Substantia nigra (tissue), 51 donors: ENCODE measurements at places on chromosomes 3 and 15.

GRCh38 chr3:32551087-32551486 lies 19.6 kb downstream of the DYNC1LI1 start:
- no peak for DNase-seq

- DNase-seq, result no peak
Measured at GRCh38 chr3:9870978-9871377, 9.1 kb downstream of the CIDEC start.

GRCh38 chr3:13317596-13318320 lies 102.4 kb downstream of the NUP210 start:
- DNase-seq, result no peak

GRCh38 chr15:30954674-30955073 lies 36.8 kb downstream of the MTMR10 start:
- DNase-seq, result no peak

DNA sequence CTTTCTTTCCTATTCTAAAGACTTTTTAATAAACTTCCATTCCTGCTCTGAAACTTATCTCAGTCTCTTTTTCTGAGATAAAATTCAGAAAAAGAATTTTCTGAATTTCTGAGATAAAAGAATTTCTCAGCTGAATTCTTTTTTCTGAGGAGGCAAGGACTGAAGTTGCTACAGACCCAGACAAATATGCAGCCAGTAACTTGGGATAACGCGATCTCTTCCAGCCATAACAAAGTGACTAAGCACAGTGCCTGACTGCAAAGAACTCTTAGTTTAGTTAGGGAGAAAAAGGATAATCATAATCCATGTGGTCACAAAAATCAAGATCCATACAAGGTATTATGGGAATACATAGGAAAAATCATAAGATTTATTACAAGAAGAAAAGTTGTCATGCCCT lies 222.0 kb upstream of the GAP43 start:
- DNase-seq, result no peak

DNA sequence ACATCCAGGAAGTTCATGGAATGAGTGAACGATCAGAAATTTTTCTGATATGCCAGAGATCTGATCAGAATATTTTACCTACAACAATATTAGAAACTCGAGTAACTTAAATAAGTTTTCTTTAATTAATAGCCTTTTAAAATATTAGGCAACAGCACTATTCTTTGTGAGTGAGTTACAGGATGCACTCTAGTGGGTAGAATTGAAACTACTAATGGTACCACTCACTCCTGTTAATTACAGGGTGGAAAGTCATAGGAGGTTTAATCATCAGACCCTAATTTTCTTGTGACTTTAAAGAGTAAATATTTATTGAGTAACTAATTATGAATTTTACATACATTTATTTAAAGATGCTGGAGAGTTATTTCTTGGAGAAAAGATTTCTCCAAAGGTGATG lies 217.3 kb downstream of the CACNA2D3 start:
- DNase-seq, result no peak

- DNase-seq, result no peak
Measured at GRCh38 chr15:28983432-28984311, 97.9 kb downstream of the APBA2 start.

- DNase-seq, result no peak
Measured at GRCh38 chr3:157089455-157090221, 70.3 kb downstream of the CCNL1 start.

GRCh38 chr15:66766282-66767230 lies 64.5 kb downstream of the SMAD6 start:
- no peak for DNase-seq

- no peak for DNase-seq
Measured at GRCh38 chr15:80944818-80945217, 44.8 kb downstream of the MESD start.

GRCh38 chr15:38389924-38390542 lies 63.9 kb upstream of the FAM98B start:
- peak; percentile 21 for DNase-seq

DNA sequence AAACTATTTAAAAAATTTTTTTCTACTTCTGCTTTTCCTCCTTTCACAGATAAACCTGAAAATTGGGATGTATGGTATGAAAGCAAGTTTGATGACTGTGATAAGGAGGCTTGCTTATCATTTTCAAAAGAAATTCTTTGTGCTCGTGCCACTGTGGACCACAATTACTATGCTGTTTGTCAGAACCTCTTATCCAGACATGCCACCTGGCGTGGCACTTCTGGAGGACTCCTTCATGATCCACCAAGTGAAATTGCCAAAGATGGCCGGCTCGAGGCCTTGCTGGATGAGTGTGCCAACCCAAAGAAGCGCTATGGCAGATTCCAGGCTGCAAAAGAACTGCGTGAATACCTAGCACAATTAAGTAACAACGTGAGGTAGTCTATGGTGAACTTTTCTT lies 17.8 kb downstream of the DIPK2A start:
- DNase-seq, result no peak

- no peak for DNase-seq
Measured at GRCh38 chr3:64176461-64176996, 48.7 kb downstream of the PRICKLE2 start.

DNA sequence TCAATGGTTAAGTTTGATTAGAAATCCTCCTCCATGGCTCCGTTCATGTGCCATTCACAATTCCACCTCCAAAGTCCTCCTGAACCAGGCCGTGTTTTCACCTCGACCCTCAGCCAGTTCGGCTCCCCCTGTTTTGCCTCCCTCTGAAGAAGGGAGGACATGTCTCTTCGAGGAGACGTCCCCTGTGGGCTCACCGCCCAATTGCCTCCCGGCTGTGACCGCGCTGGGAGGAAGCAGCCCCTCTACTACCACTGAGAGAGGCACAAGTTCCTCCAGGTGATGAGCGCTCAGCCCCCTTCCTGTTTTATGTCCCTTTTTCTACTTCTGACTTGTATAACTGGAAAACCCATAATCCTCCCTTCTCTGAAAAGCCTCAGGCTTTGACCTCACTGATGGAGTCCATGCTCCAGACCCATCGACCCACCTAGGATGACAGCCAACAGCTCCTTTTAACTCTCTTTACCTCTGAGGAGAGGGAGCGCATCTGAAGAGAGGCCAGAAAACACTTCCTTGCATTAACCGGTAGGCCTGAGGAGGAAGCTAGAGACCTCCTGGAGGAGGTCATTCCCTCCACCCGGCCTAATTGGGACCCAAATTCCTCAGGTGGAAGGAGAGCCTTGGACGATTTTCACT lies 4.7 kb downstream of the DET1 start:
- DNase-seq, result no peak

DNA sequence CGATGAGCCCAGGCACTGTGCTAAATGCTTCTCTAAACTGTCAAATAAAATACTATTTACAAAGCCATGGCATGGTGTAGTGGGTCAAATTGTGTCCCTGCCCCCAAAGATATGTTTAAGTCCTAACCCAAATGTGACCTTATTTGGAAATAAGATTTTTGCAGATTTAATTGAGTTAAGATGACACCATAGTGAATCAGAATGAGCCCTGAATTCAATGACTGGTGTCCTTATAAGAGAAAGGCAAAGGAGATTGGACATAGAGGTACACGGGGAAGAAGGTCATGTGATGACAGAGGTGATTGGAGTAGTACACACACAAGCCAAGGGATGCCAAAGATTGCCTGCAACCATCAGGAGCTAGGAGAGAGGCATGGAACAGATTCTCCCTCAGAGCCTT lies 121.6 kb upstream of the VEPH1 start:
- DNase-seq, result no peak

DNA sequence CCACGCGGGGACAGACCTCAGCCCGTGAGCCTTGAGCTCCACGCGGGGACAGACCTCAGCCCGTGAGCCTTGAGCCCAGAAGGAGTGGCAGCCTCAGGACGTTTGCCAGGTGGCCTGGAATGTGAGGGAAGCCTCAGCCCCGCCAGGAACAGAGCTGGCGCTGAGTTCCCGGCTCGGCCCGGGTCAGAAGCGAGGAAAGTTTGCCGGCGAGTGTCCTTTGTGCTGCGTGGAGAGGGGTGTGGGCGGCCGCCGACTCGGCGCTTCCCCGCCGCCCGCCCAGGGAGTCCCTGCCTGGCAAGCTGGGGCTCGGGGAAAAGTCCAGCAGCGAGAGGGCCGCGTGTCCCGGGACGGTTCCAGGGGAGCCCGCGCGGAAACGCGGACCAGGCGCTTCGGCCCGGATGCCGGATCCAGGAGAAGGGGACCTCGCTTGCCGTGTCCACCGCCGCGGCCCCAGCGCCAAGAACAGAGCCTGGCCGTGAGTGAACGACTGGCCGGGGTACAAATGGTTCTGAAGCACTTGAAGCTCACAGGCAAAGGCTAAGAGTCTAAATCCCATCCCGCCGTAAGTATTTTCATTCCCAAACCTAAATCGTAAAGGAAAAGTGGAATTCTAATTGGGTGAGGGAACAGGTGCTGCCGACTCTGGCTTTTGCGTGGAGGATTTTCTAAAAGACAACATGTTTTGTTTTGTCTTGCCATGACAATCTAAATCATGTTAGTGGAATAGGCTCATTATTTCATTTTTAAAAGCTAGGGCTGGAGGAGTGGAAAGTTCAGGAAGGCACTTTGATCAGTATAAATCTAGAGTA lies 1.7 kb downstream of the LRRN1 start:
- peak; percentile 39 for DNase-seq

DNA sequence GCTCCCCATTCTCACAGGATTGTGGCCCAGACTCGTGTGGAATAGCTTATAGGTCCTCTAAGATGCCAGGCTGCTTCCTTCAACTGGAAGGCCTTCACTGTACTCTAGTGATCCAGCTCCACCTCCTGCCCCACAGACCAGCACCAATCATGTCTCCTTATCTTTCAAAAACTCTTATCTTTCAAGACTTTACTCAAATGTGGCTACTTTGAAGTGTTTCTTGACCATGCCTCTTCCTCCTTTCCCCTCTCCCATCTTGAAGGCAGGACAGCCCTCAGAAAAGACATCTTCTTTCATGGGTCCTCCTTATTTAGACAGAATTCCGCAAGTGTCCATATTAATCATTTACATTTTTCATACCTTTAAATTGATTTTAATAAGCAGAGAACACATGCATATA lies 142.3 kb downstream of the CHST2 start:
- no peak for DNase-seq

- no peak for DNase-seq
Measured at GRCh38 chr15:25710184-25710583, 152.9 kb downstream of the ATP10A start.

DNA sequence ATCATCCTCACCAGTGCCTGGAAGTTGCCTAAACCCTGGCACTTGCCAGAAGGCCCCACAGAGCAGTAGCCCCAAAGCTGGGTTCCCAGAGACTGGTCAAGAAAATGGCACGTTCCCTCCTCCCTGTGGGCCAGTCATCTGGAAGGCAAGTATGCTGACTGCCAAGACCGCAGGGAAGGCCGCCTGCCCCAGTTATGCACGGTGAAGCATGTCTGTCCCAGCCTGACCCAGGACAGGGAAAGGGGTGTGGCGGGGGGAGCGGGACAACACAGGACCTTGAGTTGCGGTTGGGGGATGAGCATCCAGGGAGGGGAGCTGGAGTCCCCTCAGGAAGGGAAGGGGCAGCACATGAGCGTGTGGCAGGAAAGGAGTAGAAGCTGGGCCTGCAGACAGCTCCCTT lies 33.0 kb downstream of the RBPMS2 start:
- DNase-seq, result no peak

- no peak for DNase-seq
Measured at GRCh38 chr3:112472691-112473090, 26.6 kb downstream of the BTLA start.

- no peak for DNase-seq
Measured at GRCh38 chr3:160169139-160169976, 55.9 kb upstream of the C3orf80 start.

GRCh38 chr3:160486459-160486869 lies 36.9 kb upstream of the TRIM59 start:
- DNase-seq, result no peak

- no peak for DNase-seq
Measured at GRCh38 chr3:56131974-56132590, 336.2 kb downstream of the ERC2 start.

DNA sequence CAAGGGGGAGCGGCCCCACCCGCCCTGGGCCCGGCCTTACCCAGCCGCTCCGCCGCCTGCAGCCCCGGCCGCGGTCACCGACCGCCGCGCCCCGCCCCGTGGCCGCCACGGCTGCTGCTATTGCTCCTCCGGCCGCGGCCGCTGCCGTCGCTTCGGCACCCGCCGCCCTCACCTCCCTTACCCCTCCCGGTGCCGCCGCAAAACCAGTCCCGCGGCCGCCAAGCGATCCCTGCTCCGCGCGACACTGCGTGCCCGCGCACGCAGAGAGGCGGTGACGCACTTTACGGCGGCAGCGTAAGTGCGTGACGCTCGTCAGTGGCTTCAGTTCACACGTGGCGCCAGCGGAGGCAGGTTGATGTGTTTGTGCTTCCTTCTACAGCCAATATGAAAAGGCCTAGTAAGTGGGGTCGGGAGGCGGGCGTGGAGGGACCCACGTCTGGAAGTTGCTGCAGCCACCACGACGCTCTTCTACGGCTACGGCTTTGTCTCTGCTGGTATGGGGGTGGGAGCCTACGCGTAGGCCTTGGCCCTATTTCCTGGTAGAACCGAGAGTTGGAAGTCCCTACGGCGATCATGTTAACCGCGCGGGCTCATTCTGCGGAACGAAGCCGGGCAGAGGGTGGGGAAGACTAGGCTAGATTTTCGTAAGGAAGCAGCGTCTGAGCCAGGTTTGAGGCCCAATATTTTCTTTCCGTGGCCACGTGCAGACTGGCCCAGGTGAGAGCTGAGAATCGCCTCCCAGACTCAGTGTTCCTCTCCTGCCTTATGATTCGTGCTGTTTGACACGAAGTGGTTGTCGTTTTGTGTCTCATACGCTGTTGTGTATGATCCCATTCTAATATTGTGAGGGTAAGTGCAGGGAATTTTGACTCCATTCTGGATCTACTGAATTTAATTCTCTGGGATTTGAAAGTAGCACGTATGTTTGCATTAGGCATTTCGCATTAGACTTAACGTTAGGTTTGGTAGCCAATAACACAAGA lies at the start of the genes GNL3 and PBRM1:
GNL3 (plus strand) TSS at position 324 of the 983 bp plus-strand sequence; CDS start at position 385, 61 bp downstream.
PBRM1 (minus strand) TSS at position 205 of the 983 bp plus-strand sequence.
- peak; percentile 84 for DNase-seq

DNA sequence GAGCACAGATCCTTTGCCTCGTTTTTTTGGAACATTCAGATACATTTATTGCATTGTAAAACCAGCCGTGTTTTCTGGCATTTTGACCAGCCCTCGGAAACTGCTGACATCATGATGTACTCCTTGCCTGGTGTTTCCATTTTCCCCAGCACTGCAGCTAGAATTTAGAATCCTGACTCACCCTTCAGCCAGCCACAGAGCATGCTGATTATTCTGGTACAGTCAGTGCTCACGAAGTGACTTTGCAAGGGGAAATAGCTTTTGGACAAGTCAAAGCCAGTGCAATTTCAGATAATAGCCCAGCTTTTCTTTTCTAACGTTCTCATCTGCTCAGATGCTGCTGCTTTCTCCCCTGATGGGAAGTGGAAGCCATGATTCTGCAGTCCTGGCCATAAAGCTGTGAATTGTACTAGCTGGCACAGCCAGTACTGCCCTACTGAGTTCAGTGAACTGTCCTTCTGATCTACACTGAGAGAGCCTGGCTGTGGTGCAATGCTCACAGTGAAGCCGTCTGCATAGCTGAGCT lies 12.1 kb upstream of the CNBP start:
- DNase-seq, result peak; percentile 39

- DNase-seq, result no peak
Measured at GRCh38 chr3:98741121-98741716, 21.9 kb upstream of the ST3GAL6 start.
